ENCODE measurements at places on chromosomes 2 and 18. TPM values are rescaled to one million over a fixed set of nuclear protein-coding genes. Genes with fewer than 3 reads are reported as not detected.
A peak's percentile ranks its signal among the peaks of the same experiment; 100 is the strongest.

DNA sequence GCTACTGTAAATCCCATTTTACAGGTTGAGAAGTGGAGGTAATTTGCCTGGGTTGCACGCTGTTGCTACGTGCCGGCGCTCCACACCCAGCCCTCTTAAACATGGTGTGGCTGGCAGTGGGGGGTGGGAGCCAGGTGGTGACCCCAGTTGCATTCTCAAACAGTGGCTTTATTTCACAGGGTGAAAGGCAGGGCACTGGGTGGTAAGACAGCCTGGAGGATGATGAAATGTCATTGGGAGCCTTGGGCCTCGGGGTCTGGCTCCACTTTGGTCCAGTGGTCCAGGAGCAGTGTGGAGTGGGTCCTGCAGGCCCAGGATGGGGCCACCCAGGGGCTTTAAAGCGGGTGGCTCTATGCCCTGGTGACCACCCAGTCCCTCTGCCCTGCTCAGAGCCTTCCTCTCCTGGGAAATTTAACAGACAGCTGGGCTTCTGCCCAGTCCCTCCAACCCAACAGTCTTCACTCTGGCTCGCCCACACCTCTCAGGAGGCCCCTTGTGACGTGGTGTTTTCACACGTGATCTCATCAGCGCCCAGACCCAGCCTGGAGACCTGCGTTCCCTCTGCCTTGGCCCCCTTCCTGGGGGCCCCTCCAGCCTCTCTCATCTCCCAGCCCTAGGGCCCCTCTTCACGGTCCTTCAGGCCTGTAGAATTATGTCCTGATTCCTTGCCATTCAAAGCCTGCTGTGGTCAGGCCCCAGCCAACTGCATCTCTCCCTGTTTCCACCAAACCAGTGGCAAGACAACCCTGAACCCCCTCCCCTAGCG lies 92.5 kb downstream of the INHBB start:
- H3K27ac ChIP-seq: peak overlapping the region; percentile 67
- H3K4me3 ChIP-seq: no peak overlapping the region
- H3K4me1 ChIP-seq: peaks cover 29% of the 10 kb centered on the region
- no peak for DNase-seq
- H3K36me3 ChIP-seq: no peaks in the 10 kb centered on the region

DNA sequence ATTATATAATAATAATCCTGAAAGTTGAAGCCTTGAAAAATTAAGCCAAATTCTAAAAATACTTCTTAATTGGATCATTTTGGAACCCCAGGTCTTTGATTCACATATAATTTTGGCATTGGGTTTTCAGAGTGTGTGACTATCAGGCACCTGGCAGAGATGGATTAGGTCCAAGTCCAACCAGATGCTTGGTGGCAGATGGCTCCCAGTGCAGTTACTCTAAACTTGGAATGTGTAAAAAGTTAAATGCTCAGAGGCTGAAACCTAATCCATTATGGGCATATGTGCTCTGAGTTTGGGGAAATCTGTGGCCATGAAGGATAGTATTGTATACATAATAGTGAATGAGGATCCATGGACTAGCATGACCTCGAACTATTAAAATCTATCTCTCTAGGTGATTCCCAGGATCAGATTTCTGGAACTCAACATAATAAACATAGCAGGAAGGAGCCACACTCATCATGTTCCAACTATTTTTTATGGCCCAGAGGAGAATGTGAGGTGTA lies 333.0 kb downstream of the RPRM start:
- H3K4me3 ChIP-seq: no peak overlapping the region
- peaks cover 6% of the 10 kb centered on the region for H3K27me3 ChIP-seq
- no peak for DNase-seq
- no peak overlapping the region for H3K27ac ChIP-seq
- no peaks in the 10 kb centered on the region for H3K36me3 ChIP-seq

GRCh38 chr2:228426502-228427216 lies 245.2 kb upstream of the SPHKAP start:
- DNase-seq: no peak
- H3K4me3 ChIP-seq: no peak overlapping the region
- no peak overlapping the region for H3K27ac ChIP-seq
- no peaks in the 10 kb centered on the region for H3K27me3 ChIP-seq
- no peaks in the 10 kb centered on the region for H3K36me3 ChIP-seq

GRCh38 chr18:41119031-41119430 lies 836.0 kb upstream of the PIK3C3 start:
- no peaks in the 10 kb centered on the region for H3K36me3 ChIP-seq
- H3K4me3 ChIP-seq: no peak overlapping the region
- peaks cover 3% of the 10 kb centered on the region for H3K4me1 ChIP-seq
- no peak for DNase-seq

GRCh38 chr2:213220967-213221603 lies 63.2 kb upstream of the SPAG16 start:
- H3K4me3 ChIP-seq: no peak overlapping the region
- no peaks in the 10 kb centered on the region for H3K36me3 ChIP-seq
- no peaks in the 10 kb centered on the region for H3K4me1 ChIP-seq
- no peak for DNase-seq
- H3K27ac ChIP-seq: no peak overlapping the region
- no peaks in the 10 kb centered on the region for H3K27me3 ChIP-seq

- peaks cover 15% of the 10 kb centered on the region for H3K36me3 ChIP-seq
- DNase-seq: no peak
- no peak overlapping the region for H3K4me3 ChIP-seq
- peaks cover 16% of the 10 kb centered on the region for H3K4me1 ChIP-seq
- H3K27me3 ChIP-seq: no peaks in the 10 kb centered on the region
- H3K27ac ChIP-seq: no peak overlapping the region
Measured at GRCh38 chr2:190662754-190663153, 13.9 kb downstream of the NAB1 start.

GRCh38 chr2:240557101-240557751 lies 562 bp downstream of the ANKMY1 start:
- H3K36me3 ChIP-seq: peaks cover 3% of the 10 kb centered on the region
- H3K4me3 ChIP-seq: peak overlapping the region; percentile 70
- no peaks in the 10 kb centered on the region for H3K27me3 ChIP-seq
- no peak overlapping the region for H3K27ac ChIP-seq
- DNase-seq: no peak

DNA sequence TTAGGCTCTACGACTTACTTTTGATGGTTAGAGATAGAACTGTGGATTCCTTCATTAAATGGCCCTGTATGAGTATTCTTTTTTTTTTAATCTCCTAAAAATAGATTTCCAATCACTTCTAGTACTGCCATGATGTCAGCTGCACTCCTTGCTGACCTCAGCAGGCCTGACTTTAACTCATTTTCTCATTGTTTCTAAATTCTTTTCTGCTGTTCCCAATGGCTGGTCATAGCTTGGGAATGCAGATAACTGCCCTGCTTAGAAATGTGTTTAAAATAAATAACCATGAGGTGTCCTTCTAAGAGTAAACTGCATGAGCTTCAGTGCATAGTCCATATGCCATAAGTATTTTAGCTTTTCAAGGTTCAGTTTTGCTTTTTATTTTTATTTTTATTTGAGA lies 15.7 kb downstream of the CCDC85A start:
- no peaks in the 10 kb centered on the region for H3K36me3 ChIP-seq
- no peak for DNase-seq
- H3K4me1 ChIP-seq: no peaks in the 10 kb centered on the region
- H3K4me3 ChIP-seq: no peak overlapping the region

- no peaks in the 10 kb centered on the region for H3K27me3 ChIP-seq
- H3K36me3 ChIP-seq: no peaks in the 10 kb centered on the region
- no peak overlapping the region for H3K27ac ChIP-seq
- H3K4me1 ChIP-seq: peaks cover 4% of the 10 kb centered on the region
- DNase-seq: no peak
- no peak overlapping the region for H3K4me3 ChIP-seq
Measured at GRCh38 chr2:63571291-63571690, 17.0 kb downstream of the WDPCP start.

DNA sequence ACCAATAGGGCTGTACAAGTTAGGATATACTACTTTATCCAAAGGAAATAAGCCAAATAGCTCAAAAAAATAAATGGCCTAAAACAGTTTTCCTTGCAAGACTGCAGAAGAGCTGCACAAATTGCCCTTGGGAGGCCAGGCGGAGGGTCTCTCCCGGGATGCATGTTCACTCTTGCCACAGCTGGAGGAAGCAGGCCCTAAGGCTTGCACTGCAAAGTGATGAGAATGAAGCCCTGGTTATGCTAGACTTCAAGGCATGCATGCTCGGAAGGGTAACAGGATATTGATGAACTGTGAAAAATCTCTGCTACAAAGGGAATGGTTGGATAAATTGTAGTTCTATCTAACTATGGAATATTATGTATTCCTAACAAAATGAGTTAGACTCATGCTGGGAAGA lies 27.5 kb upstream of the LDLRAD4 start:
- no peaks in the 10 kb centered on the region for H3K27me3 ChIP-seq
- H3K36me3 ChIP-seq: no peaks in the 10 kb centered on the region
- H3K4me3 ChIP-seq: no peak overlapping the region
- DNase-seq: no peak

DNA sequence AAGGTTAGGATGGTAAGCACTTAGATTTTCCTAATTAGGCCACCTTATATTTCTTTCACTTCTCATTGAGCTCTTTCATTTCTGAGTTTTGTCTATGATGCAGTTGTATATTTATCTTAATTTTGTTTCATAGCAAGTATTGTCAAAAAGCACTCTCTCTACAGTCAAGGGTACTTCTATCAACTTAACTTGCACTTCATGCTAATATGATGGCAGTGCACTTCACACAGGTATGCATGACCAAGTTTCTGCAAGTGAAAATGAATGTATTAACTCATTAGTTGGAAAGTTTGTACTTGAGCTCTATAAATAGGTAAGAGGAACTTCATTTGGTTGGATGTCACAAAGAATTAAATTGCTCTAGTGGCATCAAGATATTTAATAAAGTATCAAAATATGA lies 51.5 kb upstream of the CDH19 start:
- H3K4me3 ChIP-seq: no peak overlapping the region
- H3K27ac ChIP-seq: no peak overlapping the region
- DNase-seq: no peak
- no peaks in the 10 kb centered on the region for H3K27me3 ChIP-seq
- no peaks in the 10 kb centered on the region for H3K36me3 ChIP-seq

GRCh38 chr2:190420801-190421200 lies 12.6 kb downstream of the MFSD6 start:
- peaks cover 12% of the 10 kb centered on the region for H3K27me3 ChIP-seq
- no peak for DNase-seq
- no peaks in the 10 kb centered on the region for H3K36me3 ChIP-seq

DNA sequence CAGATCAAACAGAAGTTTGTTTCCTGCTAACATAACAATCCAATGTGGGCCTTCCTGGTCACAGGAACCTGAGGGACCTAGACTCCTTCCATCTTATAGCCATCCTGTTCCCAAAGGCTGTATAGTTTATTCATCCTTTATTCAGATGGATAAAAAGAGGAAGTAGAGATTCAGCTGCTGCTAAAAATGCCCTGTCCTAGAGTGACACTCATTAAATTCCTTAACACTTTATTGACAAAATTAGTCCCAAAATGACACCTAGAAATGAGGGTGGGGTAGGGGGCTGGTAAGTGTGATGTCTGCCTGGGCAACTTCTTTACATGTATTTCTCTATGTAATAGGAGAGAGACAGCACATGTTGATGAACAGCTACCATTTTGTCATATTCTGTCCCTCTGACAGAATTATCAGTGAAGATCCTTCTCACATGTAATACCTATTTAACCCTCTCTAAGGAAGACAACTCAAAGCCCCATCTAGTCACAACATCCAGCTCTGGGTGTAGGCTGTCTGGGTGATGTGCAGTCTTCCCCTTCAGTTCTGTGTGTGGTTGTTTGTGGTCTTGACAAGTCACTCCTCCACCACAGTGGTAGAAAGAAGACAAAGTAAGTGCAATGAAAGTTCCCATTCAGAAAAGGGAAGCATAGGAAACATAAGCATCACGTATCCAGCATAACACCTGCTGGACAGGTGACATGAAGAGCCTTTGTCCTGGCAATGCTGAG lies 253.9 kb upstream of the CNTNAP5 start:
- no peak overlapping the region for H3K27ac ChIP-seq
- no peaks in the 10 kb centered on the region for H3K4me1 ChIP-seq
- H3K4me3 ChIP-seq: no peak overlapping the region
- H3K27me3 ChIP-seq: no peaks in the 10 kb centered on the region

GRCh38 chr18:10841203-10841602 lies 308.2 kb downstream of the PIEZO2 start:
- no peaks in the 10 kb centered on the region for H3K4me1 ChIP-seq
- no peaks in the 10 kb centered on the region for H3K27me3 ChIP-seq
- DNase-seq: no peak
- H3K36me3 ChIP-seq: no peaks in the 10 kb centered on the region

- H3K27me3 ChIP-seq: no peaks in the 10 kb centered on the region
- no peak overlapping the region for H3K4me3 ChIP-seq
- no peak for DNase-seq
- no peaks in the 10 kb centered on the region for H3K36me3 ChIP-seq
Measured at GRCh38 chr2:19714926-19715325, 186.9 kb downstream of the TTC32 start.

GRCh38 chr2:228065686-228066085 lies 115.8 kb downstream of the SPHKAP start:
- H3K36me3 ChIP-seq: no peaks in the 10 kb centered on the region
- H3K27ac ChIP-seq: no peak overlapping the region
- no peak overlapping the region for H3K4me3 ChIP-seq
- peaks cover 2% of the 10 kb centered on the region for H3K27me3 ChIP-seq
- DNase-seq: no peak
- H3K4me1 ChIP-seq: no peaks in the 10 kb centered on the region

DNA sequence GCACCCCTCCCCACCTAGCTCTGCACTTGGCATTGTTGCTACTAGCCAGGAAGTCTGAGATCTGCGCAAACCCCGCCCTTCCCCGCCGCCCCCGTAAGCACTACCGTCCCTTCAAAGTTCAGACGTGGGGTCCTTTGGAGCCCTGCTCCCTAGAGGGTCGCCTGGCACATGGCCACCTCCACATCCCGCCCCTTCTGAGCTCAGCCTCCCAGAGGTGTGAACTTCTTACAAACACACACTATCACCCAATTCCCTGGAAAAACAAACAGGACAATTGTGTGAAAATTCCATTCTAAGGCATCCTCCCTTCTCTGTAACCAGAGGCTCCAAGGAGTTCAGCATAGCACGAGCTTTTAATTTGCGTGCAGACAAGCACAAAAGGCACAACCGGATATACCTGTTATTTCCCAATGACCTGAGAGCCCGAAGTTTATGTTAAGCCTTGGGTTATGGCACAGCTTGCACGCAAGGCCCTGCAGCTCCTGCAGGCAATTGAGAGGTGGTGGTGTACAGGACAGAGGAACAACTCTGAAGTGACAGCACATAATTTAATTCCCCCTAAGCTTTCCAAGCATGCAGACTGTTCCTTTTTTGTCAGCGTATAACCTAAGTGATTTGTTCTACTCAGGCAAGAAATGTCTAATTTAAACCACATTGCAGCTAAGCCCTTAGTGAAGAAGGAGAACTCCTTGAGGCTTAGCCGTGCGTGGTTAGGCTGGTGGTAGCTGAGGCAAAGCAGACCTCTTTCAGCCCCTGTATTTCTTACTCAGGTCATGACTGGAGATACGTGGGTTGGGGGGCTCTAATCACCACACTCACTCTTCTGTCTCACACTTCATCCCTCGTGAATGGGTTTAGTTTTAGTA lies 20.3 kb upstream of the CYP1B1 start:
- peaks cover 15% of the 10 kb centered on the region for H3K4me1 ChIP-seq
- no peaks in the 10 kb centered on the region for H3K36me3 ChIP-seq
- peaks cover 55% of the 10 kb centered on the region for H3K27me3 ChIP-seq

Gene GREB1
- 143 TPM for total RNA-seq

Gene IL36RN
- total RNA-seq: not detected

Gene ALK
- 2.1 TPM for total RNA-seq

Gene KIF1A
- 90.9 TPM for total RNA-seq

Gene LYPD6B
- not detected for total RNA-seq

Gene IL36G
- total RNA-seq: not detected

Gene EFEMP1
- total RNA-seq: 4.1 TPM

Gene COL3A1
- total RNA-seq: 13.2 TPM

Gene TBR1
- 0.09 TPM for total RNA-seq

All from neural crest cell (in vitro differentiated cells).